ENCODE measurements at places on chromosomes 3 and 15. TPM values are rescaled to one million over a fixed set of nuclear protein-coding genes. Genes with fewer than 3 reads are reported as not detected.

DNA sequence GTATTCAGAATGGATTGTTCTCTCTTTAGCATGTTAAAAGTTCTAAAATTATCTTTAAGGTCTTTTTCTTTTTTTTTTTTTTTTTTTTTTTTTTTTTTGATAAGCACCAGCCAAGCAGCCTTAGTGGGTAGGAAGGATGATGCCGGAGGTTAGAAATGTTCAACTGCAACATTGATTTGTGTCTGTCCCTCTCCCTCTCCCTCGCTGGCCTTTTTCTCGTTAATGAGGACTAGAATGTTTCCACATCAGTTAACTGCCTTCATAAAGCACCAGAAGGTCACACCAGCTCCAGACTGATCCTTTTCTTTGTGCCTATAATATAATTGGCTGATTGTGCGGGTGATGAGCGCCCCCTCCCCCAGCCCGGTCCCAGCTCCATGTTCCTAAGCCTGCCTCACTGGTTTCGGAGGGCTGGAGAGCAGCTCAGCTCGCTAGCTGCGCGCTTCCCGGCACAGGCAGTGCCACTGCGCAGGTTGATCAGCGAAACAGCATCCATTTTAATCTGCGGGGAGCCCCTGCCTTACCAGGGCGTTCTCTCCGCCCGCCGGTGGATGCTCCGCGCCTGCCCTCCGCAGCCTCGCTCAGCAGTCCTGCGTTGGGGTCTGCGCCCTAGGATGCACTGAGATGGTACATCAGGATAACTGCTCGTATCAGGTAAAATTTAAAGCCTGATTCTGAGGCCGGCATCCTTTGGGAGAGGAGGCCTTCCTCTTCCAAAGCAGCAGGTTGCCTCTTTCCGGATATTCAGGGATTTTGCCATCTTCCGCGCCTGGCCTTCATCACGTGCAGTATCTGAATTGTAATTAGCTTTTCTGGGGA, 148.9 kb upstream of the IL12A start:
- no peaks in the 10 kb centered on the region for H3K36me3 ChIP-seq
- no peak within 1 kb of the TSS for H3K27ac ChIP-seq
- H3K4me3 ChIP-seq = peak within 1 kb of the TSS; percentile 63
- H3K4me1 ChIP-seq = no peaks in the 10 kb centered on the region
- DNase-seq = no peak

SHC4 gene
- total RNA-seq = 1.2 TPM

DNA sequence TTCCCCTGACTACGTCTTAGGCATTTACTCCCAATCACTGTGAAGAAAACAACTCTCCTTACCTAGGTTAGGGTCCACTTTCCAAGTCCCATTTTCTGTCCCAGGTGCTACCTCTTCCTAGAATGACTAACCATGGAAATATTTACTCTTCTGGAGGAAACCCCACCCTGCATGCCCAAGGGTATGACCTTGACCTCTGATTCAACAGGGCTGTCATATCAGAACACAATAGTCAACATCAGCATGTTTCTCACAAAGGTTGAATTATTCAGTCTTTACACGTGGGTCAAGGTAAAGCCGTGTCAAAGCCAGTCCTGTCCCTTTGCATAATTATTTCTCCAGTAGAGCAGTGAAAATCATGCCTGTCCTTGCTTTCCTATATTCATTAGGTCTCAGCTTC, 4.3 kb upstream of the FRMD5 start:
- H3K27ac ChIP-seq = no peak overlapping the region
- no peak overlapping the region for H3K4me3 ChIP-seq
- no peaks in the 10 kb centered on the region for H3K36me3 ChIP-seq
- peaks cover 8% of the 10 kb centered on the region for H3K4me1 ChIP-seq

GRK7 gene
- not detected for total RNA-seq

DNA sequence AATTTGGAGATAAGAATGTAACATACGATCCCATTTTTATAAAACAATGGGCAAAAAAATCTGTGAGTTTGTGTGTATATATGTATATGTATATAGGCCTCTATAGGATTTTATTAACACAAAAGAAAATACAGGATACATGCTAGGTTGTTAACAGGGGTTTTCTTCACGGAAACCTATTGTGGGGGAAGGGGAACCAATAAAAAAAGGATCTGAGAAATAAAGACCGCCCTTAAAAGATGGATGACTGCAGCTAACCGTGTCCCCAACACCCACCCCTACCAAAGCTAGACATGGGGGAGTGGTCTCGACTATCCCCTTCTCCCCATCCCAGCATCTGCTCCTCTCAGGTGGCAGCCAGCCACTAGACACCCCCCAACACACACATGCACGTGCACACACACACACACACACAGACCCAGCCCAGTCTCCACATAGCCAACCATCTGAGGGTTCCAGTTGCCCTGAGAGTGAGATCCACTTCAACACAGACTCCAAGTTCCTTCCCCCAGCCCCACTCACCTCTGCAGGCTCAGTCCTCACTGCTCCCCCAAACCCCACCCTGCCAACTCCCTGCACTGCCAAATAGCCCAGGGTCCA, 132.9 kb downstream of the TPRA1 start:
- H3K27me3 ChIP-seq = peaks cover 87% of the 10 kb centered on the region
- no peak for DNase-seq
- no peaks in the 10 kb centered on the region for H3K36me3 ChIP-seq

GRCh38 chr3:130379274-130379673, 33.8 kb downstream of the COL6A5 start:
- DNase-seq = no peak
- peaks cover 14% of the 10 kb centered on the region for H3K27me3 ChIP-seq
- H3K4me1 ChIP-seq = no peaks in the 10 kb centered on the region
- H3K27ac ChIP-seq = no peak overlapping the region

DNA sequence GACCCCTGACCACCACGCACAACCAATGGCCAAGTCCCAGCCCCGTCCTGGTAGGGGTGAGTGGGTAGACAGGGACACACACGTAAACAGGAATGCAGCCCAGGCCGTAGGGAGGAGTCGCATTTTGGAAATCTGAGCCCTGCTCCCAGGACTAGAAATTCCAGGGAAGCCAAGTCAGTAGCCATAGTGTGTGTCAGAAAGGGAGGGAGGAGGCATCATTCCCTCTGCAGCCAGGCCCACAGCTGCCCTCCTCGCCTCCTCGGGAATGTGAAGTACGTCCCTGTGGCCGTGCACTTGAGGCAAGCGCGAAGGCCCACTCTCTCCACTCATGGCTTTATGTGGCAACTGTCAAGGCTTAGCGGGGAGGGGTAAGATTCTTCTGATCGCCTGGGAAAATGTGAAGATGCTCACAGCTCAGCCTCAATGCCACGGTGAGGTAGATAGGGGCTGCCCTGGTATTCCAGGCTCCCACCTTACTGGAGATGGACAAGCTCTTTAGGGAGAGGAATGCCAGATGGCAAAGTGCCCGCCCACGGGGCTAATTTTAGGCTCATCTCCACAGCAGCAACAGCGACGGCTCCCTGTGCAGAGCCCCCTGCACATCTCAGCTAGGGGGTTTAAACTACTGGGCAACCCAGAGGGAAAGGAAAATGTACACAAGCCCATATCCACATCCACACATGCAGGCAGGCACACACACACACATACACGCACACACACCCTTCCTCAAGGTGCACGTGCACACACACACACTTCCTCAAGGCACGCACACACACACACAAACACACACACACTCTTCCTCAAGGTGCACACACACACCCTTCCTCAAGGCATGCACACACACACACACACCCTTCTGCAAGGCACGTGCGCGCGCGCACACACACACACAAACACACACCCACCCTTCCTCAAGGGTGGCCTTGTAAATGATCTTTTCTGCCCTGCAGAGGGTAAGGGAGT, 65.5 kb downstream of the ADCY5 start:
- H3K27me3 ChIP-seq = peaks cover 9% of the 10 kb centered on the region
- no peaks in the 10 kb centered on the region for H3K4me1 ChIP-seq
- H3K27ac ChIP-seq = no peak overlapping the region
- no peaks in the 10 kb centered on the region for H3K36me3 ChIP-seq
- no peak for DNase-seq

DNA sequence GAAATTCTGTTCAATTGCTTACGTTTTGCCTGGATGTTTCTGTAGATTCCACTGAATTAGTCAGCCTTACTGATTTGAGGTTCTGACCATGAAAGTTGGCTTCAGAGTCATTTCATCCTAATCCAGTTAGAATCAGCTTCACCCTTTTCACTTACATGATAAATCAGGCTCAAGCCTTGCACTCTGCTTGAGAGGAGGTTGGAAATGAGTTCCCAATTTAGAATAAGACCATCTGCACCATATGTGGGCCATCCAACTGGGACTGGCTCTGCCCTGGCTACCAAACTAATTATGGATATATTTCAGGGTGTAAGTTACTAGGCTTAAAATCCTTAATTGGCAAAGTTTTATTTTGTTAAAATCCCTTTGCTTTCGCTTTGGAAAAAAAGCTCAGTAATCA, 255.7 kb downstream of the CHL1 start:
- no peak overlapping the region for H3K4me3 ChIP-seq
- DNase-seq = no peak
- no peaks in the 10 kb centered on the region for H3K27me3 ChIP-seq

ATP2B2 gene
- total RNA-seq = not detected

DNA sequence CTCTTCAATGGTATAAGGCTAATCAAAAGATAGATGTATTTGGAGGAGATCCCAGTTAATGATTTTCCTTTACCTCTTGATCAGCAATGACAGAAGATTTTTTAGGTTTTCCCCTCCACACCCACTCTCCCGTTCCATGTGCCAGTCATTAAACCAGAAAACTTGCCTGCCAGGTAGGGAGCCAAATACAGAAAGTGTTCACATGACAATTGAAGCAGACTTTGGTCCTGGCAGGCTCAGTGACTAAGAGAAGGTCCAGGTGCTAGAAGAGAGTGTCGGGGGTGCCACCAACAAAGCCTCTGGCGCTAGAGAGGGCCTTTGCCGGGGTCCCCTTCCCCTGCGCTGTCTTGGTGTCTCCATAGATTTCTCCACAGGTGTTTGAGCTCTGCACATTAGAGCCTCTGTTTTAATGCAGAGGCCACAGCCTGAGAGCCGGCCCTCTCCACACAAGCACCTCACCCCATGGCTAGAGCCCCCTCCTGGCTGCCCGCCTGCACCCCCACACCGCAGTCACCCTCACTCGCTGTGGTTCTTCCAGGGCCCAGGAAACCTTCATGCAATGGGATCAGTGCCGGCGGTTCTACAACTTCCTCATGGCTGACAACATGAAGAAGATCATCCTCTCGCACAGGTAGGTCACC, 36.4 kb downstream of the RLBP1 start:
- H3K4me3 ChIP-seq = no peak overlapping the region
- peaks cover 23% of the 10 kb centered on the region for H3K4me1 ChIP-seq
- H3K27ac ChIP-seq = peak overlapping the region; percentile 16
- no peak for DNase-seq
- H3K27me3 ChIP-seq = no peaks in the 10 kb centered on the region

DNA sequence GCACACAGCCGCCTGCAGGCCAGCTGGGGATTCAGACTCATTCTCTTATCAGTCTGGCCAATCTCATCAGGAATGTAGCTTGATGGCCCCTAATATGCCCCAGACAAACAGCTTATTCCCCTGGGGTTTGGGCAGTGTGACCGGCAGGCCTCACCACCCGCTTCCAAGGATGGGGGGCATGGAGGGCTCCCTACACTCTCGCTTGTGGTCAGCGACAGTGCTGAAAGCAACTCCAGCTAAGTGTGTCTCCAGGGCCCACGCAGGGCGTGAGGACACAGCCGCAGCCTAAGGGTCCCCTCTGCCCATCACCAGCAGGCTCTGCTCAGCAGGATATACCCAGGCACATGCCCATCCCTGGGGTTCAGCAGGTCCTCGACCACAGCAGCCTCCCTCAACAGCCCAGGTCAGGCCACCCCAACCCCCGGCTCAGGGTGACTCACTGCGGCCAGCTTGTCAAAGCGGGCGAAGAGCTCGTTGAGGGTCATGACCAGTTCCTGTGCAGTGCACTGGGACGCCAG, 116.7 kb downstream of the ADCY5 start:
- H3K27ac ChIP-seq = no peak overlapping the region
- H3K27me3 ChIP-seq = no peaks in the 10 kb centered on the region
- H3K4me3 ChIP-seq = no peak overlapping the region

DNA sequence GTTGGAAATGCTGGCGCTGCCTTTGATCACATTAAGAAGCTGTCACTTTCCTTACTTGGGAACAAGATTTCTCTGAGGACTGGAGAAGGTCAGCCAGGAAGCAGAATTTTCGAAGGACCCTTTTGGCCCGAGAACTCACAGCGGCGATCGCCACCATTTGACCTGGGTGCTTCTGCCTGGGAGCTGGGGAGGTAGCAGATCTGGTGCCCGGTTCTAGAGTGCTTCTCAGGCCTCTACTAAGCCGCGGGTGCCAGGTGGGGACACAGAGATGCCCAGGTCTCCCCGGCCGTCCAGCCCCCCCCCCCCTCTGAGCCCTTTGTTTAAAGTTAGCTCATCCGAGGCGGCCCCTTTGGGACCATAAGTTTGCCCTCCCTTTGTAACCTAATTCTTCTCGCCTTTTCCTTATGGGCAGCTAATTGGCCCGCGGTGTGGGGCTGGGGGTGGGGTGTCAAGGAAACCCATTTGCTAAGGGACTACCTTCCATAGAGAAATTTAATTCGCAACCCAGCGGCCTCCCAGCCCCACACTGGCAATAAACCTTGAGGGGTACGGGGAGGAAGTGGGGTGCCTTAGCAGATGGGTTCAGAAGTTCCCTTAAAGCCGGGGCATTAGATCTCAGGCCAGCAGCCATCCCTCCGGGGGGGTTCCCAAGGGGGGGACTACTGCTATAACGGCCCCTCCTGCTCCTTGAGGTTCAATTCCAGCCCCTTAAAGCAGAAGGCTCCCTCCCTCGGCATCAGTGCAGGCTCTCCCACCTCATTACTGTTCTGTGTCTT, 1.9 kb downstream of the GATA2 start:
- peak overlapping the region; percentile 82 for H3K4me3 ChIP-seq
- peaks cover 27% of the 10 kb centered on the region for H3K4me1 ChIP-seq
- no peak for DNase-seq
- peaks cover 2% of the 10 kb centered on the region for H3K36me3 ChIP-seq

DNA sequence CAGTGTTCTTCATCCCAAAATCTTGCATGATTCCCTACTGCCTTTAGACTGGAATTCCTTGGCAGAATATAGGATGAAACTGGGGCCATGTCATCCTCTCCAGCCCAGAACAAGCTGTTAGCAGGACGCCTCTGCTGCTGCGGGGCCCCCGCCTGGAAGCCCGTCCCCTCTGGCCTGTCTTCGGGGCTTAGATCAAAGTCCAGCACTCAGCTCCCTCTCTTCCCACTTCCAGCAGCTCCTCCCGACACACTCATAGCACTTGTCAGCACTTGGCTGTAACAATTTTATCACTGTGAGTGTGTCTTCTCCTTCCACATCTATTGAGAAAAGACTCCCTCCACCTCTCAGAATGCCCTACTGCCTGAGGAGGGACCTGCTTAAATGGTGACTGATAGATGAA, 112.0 kb upstream of the HACD2 start:
- no peaks in the 10 kb centered on the region for H3K36me3 ChIP-seq
- H3K27ac ChIP-seq = no peak overlapping the region
- no peak overlapping the region for H3K4me3 ChIP-seq
- no peaks in the 10 kb centered on the region for H3K4me1 ChIP-seq
- DNase-seq = no peak
- H3K27me3 ChIP-seq = no peaks in the 10 kb centered on the region

Measured in activated T-cell treated with anti-CD3 and anti-CD28 coated beads, Interleukin-2, amount 50 U/mL, for 72 hours (primary cell).